ENCODE measurements at places on chromosomes 3 and 15. TPM values are rescaled to one million over a fixed set of nuclear protein-coding genes. Genes with fewer than 3 reads are reported as not detected.

- DNase-seq = no peak
Observed at GRCh38 chr15:67175643-67176071, 78.8 kb downstream of the AAGAB start.

GRCh38 chr15:40511093-40511471, 40.3 kb downstream of the CHST14 start:
- DNase-seq = no peak

DNA sequence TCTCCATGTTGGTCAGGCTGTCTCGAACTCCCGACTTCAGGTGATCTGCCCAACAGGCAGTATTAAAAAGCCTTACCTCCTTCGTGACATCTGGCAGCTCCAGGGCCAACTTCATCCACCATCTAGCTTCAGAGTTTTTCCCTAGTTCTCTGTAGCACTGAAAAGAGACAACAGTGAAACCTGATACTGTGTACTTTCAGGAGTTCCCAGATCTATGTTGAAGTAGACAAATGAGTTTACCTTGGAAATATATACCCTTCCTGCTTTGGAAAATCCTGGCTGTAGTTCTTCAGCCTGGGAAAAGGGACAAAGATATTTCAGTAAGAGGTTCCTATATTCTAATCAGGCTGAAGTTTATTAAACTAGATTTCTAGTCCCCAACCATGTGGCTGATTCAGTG, 18.0 kb downstream of the RMDN3 start:
- DNase-seq = no peak

GRCh38 chr15:88505721-88506120, 38.2 kb downstream of the MRPS11 start:
- DNase-seq = no peak

- DNase-seq = no peak
Observed at GRCh38 chr3:59327376-59327808, 277.6 kb upstream of the CFAP20DC start.

The HRG gene
- not detected for total RNA-seq

DNA sequence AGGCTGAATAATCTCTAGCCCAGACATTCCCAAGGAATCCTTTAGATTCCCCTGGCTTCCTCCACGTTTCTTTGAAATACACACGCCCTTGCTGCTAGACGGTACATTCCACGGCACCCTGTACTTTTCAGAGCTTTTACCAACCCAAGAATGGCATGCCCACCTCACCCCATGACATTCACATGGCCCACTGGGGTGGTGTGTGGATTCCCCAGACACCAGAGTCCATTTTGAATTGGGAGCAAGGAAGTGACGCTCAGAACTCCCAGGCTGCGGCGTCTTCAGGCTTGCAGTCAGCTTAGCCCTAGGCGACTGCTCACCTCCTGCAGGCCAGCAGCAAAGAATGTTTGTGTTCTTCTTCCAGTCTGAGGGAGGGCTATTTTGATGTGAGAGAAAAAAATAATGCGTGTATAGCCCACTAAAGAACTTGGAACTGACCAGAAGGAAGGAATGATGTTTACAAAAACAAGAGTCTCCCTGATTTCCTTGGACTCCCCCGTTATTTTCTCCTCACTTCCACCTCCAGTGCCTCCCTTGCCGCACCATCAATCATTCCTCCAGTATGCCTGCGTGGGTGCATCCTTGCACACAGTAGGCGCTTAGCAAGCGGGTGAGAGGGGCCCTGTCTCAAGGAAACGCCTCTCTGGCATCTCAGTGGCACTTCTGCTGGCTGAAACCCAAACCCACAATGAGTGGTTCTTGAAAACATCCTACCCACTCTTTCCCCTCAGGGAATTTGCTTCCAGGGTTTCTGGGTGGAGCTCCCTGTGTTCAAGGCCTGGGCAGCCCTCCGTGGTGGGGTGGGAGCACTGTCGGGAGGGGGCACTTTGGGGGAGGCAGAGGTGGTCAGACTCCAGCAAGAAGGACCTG, 59.9 kb downstream of the SMAD6 start:
- DNase-seq = no peak

DNA sequence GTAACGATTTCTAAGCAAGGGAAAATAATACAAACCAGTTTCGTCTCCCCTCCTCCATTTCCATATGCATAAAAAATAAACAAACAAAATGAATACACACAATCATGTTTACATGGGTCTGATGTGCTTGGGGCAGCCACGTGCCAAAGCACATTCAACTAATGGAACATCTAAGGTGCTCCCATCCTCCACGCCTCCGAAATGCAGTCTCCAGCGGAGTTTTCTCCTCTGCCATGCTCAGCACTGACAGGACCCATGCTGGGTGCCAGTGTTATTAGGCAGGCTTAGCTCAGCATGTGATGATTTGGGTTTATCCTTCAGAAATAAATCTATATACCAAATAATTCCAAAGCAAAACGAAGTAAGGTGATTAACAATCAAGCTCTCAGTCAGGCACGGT, 337.3 kb upstream of the ATP10A start:
- DNase-seq = no peak

The SCAANT1 gene
- total RNA-seq = not detected

DNA sequence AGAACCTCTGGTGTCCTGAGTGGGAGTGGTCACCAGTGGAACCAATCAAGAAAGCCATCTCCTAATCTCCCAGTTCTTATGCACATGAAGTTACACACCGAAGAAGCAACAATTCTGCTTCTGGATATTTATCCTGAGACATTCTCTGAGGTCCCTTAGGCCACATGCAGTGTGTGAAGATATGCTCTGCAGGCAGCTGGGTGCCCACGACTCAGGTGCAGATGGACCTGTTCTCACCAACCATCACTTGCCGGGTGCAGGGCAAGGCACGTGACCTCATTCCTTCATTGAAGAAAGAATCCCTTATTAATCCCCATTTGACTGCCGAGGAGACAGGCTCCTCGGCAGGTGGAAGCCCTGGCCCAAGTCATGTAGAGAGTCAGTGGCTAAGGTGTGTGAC, 79.8 kb downstream of the WNT7A start:
- DNase-seq = no peak

DNA sequence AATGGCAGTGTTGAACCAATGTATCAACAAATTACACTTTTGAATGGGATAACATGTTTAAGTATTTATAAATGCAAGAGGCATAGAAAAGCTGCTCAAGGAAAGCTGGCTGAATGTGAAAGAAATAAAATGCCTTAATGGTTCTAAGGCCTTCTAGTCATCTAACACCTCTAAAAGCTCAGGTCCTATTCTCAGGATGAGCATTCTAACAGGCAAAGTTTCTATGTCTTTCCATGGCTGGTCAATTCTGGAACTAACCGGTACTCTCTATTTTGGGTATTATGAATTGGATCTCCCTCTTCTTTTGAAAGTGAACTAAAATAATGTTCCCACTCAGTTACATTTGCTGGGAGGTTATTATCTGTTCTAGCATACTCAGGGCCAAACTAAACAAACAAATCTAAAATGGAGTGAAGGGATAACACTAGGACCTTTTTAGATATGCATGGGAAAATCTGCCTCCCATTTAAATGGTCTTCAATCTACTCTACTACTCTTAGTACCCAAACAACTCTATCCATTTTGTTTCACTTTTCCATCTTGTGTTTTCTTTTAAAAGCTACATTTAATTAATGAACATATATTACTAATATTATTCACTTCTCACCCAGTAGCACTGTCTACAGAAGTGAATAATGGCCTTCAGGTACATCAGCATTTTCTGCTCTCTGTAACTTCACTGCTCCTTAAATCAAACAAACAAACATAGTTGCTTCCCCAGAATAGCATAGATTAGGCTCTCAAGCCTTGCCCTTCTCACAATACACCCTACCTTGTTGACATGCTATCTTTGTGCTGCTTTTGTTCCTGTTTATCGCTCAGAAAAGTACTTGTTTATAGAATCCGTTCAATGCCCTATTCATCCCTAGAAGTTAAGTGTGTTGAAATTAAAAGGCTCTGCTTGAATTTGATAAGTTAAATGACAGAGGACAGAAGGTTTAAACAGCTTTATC, 46.4 kb downstream of the CBLB start:
- DNase-seq = no peak

The ACTRT3 gene
- total RNA-seq = 2.7 TPM

DNA sequence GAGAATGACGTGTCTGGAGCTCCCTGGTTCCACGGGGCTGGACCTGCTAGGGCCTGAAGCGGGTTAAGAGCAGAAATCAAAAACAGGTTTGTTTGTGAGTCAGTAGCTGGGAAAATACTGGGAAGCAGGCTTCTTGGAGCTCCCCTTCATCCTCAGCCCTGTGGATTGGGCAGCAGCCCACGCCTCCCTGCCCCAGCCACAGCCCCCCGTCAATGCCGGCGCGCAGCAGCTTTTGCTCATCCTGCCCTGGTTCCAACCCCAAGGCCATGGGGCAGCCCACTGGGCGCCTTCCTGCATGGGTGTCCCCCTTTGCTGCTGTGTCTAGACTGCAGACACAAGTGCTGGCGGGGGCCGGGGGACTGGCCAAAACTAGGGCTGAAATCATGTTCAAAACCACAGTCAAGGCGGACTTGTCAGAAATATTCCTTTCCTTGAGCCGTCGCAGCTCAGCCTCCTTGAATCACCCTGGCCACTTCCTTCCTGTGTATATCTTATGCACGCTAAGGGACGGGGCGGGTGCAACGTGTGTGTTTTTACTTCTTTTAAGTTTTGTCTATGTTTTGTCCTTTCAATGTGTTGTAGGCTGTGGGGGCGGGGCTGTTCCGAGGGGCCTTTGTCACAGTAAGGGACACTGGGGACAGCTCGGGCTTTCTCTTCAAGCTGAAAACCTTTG, 108.1 kb downstream of the KLF13 start:
- DNase-seq = no peak

- DNase-seq = no peak
Observed at GRCh38 chr3:12812812-12813211, 16.3 kb downstream of the CAND2 start.

- DNase-seq = no peak
Observed at GRCh38 chr3:107184375-107184774, 192.9 kb upstream of the CCDC54 start.

The LMAN1L gene
- total RNA-seq = not detected

- DNase-seq = no peak
Observed at GRCh38 chr3:5694266-5694665, 506.8 kb downstream of the EDEM1 start.

GRCh38 chr3:187717572-187717971, 15.2 kb upstream of the RTP2 start:
- DNase-seq = no peak

The CFAP91 gene
- not detected for total RNA-seq

DNA sequence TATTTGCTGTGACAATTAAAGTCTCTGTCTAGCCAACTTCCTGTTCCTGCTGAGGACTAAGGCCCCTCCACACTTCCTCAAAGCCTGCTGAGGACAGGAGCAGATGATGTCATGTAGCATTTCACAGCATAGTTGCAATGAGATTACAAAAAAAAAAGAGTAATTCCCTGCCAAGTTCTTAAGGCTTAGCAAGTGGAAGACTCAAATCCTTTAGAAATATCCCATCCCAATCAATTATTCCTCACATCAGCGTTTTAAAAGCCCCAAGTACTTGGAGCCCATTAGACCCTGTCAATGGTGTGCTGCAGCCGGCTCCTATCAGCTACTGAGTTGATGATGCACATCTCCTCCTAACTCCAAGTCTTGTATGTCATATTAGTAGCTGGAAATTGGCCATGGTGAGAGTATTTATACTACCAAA, 51.7 kb downstream of the TRANK1 start:
- DNase-seq = no peak

DNA sequence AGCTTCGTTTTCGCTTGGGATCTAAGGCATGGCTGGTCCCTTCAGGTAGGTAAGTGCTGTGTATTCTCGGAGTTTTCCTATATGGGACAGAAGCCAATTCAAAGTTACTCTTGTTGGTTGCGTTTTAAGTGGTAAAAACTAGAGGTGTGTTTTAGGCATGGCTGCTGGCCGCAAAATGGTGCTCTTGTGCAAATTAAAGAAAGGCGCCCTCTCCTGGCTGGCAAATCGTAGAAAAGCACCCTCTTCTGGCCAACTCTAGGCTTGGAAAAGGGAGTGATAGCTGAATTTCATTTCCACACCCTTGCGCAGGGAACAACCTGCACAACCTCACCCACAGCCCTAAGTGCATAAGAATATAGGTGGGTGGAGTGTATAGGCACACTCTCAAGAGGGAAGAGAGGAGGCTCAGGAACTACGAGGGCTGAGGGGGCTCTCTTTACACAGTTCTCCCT, 23.5 kb downstream of the DRD3 start:
- DNase-seq = no peak

DNA sequence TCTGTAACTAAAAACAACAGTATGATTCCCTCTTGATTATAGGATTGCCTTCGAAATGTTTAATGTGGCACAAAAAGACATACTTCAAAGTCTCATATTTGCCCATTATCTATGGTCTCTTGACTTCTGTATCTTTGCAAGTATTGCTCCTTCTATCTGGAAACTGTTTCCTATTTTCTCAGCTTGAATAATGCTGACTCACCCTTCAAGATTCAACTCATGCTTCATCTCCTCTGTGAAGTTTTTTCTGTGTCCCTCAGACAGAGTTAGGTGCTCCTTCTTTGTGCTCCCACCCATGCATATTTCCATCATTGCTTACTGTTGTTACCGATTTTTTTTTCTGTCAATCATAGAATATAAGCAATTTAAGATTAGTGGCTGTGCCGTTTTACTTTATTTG, 192.8 kb upstream of the ROBO1 start:
- no peak for DNase-seq

The ADAMTS7 gene
- total RNA-seq = 60.2 TPM

- DNase-seq = peak; percentile 36
Observed at GRCh38 chr3:51501833-51502561, 2.2 kb upstream of the DCAF1 start.

DNA sequence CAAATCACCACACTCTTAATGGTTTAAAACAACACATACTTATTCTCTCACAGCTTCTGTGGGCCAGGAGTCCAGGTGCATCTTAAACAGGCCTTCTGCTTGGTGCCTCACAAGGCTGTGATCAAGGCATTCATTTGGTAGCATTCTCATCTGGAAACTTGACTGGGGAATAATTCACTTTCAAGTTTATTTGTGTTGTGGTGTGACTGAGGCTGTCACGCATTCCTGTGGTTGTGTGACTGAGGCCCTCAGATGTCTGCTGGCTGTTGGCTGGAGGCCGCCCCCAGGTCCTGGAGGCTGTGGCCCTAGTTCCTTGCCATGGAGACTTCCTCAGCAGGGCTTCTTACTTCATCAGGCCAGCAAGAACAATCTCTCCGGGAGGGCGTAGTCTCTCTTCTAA, 16.9 kb upstream of the FAM3D start:
- DNase-seq = no peak

GRCh38 chr15:77542491-77543001, 90.2 kb downstream of the LINGO1 start:
- DNase-seq = no peak

- DNase-seq = no peak
Observed at GRCh38 chr3:140166861-140167599, 232.0 kb downstream of the CLSTN2 start.

- no peak for DNase-seq
Observed at GRCh38 chr3:37905987-37906674, 44.5 kb downstream of the CTDSPL start.

The EOMES gene
- total RNA-seq = 0.63 TPM

The TGM4 gene
- total RNA-seq = not detected

The PHLDB2 gene
- 99.0 TPM for total RNA-seq
